Left renal pelvis (tissue), 4 donors: ENCODE measurements at places on chromosomes 2 and 18. TPM values are rescaled to one million over a fixed set of nuclear protein-coding genes. Genes with fewer than 3 reads are reported as not detected.

The REG3A gene
- polyA plus RNA-seq = not detected

GRCh38 chr2:28439763-28440162, 47.1 kb downstream of the FOSL2 start:
- DNase-seq = no peak

- DNase-seq = no peak
Measured at GRCh38 chr18:10049747-10050146, 135.9 kb downstream of the VAPA start.

- peak; percentile 2 for DNase-seq
Measured at GRCh38 chr2:74985978-74986609, 27.7 kb downstream of the POLE4 start.

- DNase-seq = no peak
Measured at GRCh38 chr2:62335612-62336011, 139.7 kb downstream of the B3GNT2 start.
